Activated naive CD4-positive, alpha-beta T cell (primary cell): ENCODE measurements at places on chromosomes 1 and 21.

- DNase-seq, result no peak
Measured at GRCh38 chr1:159937054-159937750, 8.2 kb downstream of the IGSF9 start.

DNA sequence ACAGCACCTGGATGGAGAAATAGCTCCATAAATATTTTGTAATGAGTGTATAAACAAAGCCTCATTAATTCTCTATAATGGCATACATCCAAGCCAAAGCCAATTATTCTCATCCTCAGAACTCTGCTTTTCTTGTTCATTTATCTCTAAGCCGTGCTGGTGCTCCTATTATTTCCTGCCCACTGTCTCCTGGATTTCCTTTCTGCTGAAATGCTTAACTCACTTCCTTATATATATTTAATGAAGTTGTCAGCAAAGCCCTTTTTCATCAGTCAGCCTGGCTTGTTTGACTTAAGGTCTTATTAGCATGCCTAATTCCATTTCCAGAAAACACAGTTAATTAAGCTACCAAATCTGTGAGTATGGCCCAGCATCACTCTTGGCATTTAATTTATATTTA is 93.4 kb downstream of the SLC25A24 start:
- no peak for DNase-seq

DNA sequence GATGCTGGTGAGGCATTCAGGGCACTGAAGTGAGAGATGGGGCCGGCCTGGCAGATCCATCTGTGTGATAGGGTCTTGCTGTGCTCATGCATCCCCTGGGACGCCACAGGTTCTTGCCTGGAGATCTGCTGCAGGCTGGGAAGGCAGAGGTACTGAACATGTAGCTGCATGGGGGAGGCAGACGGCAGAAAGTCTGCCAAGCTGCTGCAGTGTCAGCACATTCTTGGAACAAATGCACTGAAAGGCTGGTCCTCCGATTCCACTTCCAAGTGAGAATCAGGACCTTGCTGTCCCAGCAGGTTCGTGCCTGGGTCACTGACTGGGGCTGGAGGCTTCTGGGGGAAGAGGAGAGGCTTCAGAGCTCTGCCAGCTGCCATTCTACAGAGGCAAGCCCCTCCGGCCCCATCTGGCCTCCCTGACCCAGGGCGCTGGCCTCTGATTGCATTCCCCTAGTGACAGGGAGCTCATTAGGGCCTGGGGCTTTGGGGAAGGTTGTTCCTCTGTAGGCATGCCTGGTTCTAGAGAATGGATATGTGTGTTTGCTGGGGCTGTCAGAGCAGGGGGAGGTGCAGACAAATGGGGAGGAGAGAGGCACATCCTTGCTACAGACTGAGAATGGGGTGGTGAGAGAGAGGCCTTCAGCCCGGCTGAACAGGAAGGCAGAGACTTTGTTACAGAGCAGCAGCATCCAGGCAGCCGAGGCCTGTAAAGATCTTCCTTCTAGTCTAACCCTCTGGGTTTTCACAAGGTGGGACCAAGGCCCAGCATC is 174.0 kb downstream of the TRABD2B start:
- DNase-seq, result no peak

DNA sequence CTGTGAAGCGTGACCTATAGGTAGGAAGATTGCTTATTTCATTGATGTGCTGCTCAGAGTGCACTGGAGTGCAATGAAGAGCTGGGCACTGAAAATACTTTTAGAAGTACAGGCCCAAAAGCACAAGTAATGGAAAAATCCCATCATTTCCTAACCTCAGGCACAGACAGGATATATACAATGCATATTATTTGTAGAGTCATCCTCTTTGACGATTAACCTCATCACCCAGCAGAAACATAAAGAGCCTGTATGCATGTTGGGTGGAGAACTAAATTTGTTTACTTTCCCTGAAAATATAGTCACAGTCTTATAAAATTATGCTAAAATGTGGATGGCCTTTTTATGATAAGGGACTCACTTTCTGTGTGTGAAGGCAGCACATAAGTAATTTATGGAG is 98.1 kb downstream of the TNNI3K start:
- no peak for DNase-seq

DNA sequence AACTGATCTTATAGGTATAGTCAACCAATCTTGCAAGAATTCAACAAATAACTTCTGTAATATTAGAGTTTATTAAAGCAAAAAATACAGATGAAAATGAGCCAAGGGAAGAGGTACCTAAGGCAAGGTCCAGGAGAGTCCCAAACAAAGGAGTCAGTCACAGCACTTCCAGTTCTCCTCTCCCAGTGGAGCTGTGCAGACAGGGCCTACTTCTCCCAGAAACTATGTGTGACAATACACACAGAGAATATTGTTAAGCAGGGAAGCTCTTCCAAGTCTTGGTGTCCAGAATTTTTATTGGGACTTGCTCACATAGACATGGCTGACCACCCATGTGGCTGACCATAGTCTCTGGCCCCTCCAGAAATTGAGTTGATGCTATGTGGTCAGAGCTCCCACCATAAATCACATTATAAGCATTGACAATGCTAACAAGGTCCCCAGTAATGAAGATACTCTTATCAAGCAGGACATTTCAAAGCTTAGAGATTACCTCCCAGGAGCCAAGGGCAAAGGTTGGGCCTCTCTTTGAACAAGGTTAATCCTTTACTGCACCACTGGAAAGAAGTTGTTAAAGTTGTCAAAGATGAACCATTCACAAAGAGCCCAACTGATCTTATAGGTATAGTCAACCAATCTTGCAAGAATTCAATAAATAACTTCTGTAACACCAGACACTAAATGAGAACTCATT is 3.5 kb upstream of the CD244 start:
- no peak for DNase-seq

GRCh38 chr1:30955448-30956015 is 47.0 kb upstream of the SDC3 start:
- no peak for DNase-seq

- no peak for DNase-seq
Measured at GRCh38 chr1:165823552-165824268, 3.7 kb upstream of the UCK2 start.

GRCh38 chr1:62092110-62092509 is 102.5 kb upstream of the L1TD1 start:
- no peak for DNase-seq

DNA sequence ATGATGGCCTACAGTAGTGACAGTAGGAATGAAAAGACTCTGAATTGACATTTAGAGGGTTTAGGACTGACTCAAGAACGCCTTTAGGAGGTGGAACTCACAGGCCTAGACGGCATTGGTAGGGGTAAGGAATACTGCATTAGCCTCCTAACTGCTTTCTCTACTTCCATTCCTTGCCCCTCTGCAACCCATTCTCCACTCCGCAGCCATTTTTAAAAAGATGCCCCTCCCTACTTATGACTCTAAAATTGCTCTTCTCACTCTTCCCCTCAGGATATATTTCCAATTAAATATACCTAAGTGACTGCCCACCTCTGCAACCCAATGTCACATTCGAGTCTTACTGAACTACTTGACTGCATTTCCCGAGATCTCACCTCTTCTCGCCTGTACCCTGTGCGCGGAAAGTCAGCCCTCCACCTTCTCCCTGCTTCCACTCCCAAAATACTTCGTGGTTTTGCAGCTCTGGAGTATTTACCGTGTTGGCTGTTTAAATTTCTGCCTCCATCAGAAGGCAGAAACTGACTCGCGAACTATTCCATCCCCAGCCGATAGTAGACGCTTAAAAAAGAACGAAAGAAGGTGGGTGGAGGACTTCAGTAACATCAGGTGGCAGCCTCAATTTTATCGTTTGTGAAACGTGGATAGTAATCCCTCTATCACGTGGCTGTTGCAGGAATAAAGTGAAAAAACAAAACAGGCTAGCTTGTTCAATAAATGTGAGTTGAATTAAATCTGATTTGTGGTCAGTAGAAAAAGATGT is 1.1 kb upstream of the YBX1 start:
- no peak for DNase-seq

DNA sequence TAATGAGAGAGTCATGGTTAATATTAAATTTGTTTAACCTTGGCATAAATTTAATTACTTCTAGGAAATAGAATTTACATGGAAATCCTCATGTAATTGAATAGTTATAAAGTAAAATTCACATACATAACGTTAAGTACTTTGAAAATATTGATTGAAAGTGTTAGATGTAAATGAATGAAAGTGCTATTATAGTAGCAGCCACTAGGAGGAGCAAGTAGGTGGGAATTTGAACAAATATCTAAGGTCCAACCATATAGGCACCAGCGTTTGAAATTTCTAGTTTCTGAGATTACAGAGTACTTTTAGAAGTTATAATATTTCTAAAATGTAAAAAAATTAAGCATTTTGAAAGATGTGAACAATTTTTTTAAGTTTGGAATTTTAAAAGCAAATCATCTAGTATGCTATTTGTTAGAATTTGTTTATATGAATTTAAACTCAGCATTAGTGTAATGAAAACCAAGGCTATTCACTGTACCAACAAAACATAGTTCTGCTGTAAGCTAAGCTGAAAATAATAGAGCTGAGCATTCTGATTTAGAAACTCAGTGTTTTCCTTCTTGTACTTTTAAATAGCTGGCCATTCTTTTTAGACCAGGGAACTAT is 3.3 kb downstream of the B3GALT2 start:
- DNase-seq, result no peak

DNA sequence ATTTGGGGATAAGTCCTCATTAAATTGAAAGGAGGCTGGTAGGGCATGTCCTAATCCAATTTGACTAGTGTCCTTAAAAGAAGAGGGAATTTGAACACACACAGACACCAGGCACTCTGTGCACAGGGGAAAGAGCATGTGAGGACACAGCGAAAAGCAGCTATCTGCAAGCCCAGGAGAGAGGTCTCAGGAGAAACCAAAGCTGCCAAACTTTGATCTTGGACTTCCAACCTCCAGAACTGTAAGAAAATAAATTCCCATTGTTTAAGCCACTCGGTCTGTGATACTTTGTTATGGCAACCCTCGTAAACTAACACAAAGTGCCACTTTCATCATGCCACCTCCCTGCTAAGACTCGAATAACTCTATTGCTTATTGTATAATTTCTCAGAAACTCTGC is 13.8 kb downstream of the PLA2G4A start:
- DNase-seq, result no peak

GRCh38 chr1:202701200-202701599 is 9.1 kb downstream of the SYT2 start:
- DNase-seq, result no peak

DNA sequence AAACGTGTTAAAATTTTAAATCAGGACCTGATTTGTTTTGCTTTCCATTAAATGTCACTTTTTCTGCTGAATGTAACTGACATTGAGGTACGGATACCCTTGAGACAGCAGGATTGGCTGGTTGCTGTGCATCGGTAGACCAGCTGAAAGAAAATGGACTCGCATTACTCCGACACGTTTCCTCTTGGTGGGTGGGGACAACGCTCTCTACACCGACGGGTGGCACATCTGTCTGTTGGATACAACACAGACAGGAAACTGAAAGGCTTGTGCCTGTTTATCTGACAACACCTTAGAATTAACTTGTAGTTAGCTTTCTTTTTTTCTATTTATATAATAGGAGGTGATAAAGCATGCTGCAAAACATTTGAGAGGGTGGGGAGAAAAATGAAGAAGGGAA is 19.4 kb downstream of the PRPF38A start:
- DNase-seq, result peak; percentile 2

GRCh38 chr1:231421546-231421970 is 529 bp downstream of the EGLN1 start:
- DNase-seq, result peak; percentile 27

- no peak for DNase-seq
Measured at GRCh38 chr1:177847843-177848242, 122.0 kb downstream of the SEC16B start.

- no peak for DNase-seq
Measured at GRCh38 chr21:44849616-44850130, 23.8 kb downstream of the PTTG1IP start.

- no peak for DNase-seq
Measured at GRCh38 chr1:40341491-40342380, 24.6 kb upstream of the COL9A2 start.

DNA sequence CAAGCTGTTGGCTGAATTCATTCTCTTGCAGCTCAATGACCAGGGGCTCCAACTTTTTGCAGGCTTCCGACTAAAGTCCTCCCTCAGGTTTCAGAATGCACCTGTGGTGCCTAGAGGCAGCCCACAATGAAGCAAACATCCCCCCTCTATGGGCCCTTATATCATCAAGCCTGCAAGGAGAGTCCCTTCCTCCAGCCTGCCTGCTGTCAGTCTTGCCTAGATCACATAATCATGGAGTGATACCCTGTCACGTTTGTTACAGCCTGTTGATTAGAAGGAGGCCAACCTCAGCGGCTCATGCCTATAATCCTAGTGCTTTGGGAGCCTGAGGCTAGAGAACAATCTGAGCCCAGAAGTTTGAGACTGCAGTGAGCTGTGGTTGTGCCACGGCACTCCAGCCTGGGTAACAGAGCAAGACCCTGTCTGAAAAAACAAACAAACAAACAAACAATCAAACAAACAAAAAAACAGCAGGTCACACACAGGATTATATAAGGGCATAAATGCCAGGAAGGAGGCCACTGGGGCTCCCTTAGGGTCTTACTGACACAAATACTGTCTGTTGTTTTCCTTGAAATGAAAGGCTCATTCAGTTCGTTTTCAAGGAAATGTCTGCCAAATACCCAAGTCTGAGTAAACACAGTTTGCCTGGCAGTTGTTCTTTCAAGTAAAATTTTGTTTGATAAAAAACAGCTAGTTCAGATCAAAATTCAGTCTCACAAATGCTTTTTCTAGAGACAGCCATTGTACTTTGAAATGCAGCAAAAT is 4.7 kb upstream of the SPRR3 start:
- DNase-seq, result no peak

DNA sequence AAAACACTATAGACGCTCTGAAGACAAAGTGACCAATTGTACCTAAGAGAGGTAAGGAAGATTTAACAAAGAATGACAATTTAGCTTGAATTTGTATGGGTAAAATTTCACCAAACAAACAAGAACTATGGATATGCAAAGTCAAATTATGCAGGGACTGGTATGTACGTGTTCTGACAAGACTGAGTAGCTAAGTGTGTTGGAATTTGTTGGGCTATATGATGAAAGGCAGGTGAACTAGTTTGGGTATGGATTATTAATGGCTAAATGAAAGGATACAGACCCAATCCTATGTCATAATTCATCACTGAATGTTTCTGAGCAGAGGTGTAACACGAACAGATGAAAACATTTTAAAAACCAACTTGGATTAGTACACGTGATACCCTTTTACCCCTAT is 7.6 kb downstream of the DNTTIP2 start:
- DNase-seq, result no peak

DNA sequence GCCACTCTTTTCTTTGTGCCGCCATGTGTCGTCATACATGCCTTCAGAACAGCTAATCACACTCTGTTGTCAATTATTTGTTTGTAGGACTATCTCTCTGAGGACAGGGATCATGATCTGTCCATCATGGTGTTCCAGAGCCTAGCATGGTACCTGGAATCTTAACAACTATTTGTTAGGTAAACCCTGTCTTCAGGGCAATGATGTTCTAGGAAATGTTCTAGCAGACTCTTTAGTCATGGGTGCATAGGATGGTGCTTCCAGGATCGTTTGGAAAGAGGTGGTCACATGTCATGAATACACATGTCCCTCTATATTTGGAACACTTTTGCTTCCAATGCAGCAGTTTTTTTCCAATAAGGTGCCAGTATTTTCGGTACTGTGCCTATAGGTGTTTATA is 18.2 kb upstream of the KIAA0040 start:
- no peak for DNase-seq

GRCh38 chr1:98675282-98675681 is 13.8 kb downstream of the SNX7 start:
- no peak for DNase-seq
